ENCODE measurements at places on chromosomes 4 and X.

- no peak for DNase-seq
Measured at GRCh38 chr4:109648266-109648996, 54.8 kb downstream of the CASP6 start.

DNA sequence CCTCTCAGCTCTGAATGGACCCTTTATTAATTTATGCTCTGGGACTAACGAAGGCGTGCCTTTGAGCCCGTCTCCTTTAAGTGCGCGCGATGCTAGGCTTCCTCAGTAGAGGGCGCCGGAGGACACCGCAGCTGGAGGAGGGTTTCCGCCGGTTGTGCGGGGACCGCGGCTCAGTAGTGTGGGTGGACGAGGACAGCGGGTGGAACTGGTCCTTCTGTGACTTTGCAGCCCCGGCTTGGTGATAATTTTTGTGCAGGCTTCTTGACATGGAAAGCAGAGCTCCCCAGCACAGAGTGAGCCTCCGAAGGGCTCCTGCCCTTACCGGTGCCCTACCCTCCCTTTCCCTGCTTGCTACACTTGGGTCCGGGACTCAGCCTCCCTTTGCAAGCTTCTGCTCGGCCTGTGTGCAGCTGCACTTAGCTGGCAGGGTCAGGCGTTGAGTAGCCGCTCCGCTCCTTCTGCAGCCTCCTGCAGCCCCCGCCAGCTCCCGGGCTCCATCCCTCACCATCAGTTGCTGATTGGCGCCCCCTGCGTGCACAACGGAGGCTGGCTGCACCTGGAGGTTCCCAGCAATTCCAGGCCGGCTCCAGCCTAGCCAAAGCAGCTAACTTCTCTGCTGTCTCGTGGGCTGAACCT is 26.8 kb upstream of the BOD1L1 start:
- peak; percentile 89 for DNase-seq

DNA sequence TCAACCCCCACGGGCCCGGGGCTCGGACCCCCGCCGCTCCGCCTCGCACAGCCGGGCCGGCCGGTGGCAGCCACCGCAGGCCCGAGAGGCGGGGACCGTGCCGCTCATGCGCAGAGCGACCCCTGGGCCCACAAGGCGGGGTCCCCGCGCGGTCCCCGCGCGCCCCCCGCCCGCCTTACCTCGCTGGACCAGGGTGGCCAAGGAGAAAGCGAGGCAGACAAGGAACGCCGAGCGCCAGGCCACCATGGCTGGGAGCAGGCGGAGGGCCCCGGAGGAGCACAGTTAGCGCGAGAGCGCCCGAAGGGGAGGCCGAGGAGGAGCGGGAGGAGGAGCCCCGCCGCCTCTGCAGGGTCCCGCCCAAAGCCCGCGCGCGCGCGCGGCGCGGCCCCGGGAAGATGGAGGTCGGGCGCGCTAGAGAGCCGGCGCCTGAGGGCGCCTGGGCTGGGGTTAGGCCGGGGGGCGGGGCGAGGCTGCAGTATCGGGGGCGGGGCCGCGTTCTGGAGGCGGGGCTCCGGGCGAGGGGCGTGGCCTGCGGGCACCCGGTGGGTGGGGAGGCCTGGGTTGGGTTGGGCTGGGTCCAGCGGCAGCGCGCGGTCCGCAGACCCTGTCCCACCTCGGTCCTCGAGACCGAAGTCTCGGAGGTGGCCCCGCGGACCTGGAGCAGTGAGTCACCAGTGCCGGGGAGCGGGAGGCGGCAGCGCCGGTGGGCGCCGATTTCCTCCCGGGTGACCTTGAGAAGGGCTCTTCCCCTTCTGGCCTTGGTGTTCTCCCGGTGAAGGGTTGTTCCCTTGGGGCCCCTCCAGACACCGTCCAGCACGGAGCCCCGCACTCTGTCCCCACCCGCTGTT is at the start of gene CD99L2:
CD99L2 (minus strand) TSS at position 326 of the 848 bp plus-strand sequence; CDS start at position 246, 80 bp downstream.
- DNase-seq = peak; percentile 89

GRCh38 chr4:41656572-41657520 is 91.7 kb downstream of the PHOX2B start:
- DNase-seq = no peak

- no peak for DNase-seq
Measured at GRCh38 chr4:180099957-180100356, 2143.2 kb upstream of the TENM3 start.

DNA sequence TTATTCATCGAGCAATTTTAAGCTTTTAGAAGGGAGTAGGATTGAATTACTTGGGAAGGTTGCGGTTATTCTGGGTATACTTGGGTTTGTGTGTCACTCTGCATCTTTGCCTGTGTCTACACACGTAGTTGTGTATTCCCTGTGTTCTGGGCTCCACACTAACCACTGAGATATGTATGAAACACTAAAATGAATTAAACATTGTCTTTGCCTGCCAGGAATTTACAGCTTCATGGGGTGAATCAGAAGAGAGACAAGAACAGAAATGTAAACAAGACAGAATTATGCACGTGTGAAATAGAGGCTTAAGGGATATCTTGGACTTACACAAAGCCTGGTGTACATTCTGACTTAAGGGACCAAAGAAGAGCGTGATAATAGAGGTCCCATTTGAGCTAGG is 228.5 kb downstream of the AFF2 start:
- DNase-seq = no peak

- no peak for DNase-seq
Measured at GRCh38 chr4:26342328-26343037, 21.7 kb downstream of the RBPJ start.

DNA sequence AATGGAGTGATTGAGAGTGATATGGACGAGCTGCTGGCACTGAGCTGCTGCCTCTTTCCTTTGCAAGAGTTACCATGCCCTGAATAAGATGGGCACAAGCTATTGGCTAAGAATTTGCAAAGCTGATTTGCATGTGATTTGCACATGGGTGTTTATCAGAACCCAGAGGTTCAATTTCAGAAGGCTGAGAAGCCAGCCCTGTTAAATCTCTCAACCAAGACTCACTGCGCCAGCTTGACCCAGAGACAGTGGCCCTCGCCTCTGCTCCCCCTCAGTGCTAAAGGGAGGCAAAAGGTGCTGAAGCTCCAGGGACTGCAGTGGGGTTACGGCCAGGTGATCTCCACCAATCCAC is 701 bp downstream of the ARHGAP4 start:
- no peak for DNase-seq

DNA sequence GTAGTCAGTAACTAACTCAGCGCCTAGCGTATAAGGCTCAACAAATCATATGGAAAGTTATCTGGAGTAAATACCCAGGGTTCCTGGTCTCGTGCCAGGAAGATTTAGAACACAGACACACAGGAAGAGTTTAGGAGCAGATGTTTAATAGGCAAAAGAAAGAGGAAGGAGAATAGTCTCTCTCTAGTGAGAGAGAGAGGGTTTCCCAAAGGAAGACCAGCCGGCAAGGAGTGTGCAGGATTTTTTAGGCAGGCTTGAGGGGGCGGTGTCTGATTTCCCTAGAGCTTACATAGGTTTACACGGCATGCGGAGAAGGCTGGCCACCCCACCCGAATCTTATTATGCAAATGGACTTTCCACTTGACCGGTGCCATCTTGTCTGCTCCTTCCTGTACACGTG is 284.0 kb upstream of the FRG1 start:
- no peak for DNase-seq

DNA sequence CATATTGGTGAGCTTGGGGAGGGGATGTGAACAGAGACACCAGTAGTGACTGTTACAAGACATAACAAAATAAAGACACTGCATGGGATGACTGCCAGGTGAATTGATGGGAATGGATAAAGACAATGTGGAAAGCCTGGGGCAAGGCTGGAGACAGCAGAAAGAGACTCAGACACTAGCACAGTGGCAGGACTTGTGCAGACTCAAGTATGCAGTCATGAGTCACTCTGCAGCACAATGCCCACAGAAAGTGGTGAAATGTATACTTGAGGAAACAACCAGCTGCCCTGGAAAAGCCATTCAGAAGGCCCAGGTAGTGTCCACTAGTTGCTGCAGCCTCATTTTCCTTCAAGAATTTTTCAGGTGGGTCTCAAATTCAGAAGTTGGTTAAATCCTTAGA is 452.3 kb downstream of the MID1IP1 start:
- no peak for DNase-seq

DNA sequence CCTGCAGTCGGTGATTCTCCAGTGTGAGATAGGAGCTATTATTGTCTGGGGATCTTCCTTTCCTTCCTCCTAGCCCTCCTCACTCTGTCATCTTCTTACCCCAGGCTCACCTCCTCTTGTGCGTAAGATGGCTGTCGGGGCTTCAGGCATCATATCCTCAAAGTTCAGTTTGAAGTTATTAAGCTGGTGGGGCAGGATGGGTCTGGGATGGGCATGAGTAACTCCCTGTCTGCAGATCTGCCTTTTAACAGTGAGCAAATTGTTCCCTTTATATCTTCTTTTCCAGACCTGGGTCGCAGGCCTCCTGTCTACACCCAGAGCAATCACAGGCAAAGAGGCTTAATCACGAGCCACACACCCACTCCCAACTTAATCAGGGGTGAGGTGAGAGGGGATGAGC is 900 bp upstream of the MTMR1 start:
- DNase-seq = peak; percentile 37

- no peak for DNase-seq
Measured at GRCh38 chr4:24076811-24077210, 187.0 kb upstream of the PPARGC1A start.

DNA sequence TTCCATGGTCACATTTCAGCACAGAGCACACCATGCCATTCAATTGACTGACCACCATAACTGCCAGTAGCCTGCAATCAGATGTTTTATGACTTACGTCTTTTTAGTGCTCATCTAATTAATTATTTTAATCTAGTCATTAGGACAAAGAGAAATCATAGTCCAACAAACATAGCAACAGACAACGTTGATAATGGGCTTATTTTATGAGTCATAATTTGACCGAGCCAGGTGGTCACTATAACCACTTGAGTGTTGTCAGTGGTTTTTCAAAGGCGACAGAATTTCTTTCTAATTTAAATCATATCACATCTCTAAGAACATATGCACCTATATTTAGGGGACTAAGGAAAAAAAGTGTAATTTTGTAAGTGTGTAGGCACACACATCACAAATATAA is 1.9 kb downstream of the SEC24D start:
- no peak for DNase-seq

DNA sequence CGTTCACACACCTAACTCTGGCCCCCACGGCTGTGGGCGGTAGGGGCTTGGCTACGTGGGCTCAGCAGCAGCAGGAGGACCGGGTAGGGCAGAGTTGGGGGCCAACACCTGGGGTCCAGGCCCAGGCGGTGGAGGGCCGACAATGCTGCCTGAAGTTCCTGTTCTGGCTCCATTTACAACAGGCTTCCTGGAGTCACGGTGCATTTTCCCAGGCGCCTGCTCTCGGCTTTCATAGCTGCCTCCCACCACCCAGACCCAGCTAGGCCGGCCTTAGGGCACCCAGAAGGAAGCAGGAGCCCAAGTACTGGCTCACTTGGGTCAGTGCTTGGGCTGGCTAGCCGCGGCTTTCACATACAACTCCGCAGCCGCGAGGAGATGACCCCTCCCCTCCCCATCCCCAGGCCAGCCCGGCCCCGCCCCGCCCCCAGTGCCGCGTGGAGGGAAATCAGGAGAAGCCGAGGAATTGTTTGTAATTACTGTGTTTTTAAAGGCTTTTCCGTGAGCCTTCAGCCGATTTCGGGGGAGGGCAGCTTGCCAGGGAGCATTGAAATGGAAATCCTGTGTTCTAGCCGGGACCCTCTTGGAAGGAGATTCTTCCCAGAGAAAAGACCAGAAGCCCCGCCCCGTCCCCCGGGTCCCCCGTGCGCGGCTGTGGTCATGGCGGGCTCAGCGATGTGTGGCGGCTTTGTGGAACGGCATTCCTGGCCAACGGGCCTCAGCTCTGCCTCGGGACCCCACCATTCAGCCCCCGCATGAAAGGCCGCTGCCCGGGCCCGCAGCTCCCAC is 28.5 kb downstream of the PJA1 start:
- DNase-seq = no peak

DNA sequence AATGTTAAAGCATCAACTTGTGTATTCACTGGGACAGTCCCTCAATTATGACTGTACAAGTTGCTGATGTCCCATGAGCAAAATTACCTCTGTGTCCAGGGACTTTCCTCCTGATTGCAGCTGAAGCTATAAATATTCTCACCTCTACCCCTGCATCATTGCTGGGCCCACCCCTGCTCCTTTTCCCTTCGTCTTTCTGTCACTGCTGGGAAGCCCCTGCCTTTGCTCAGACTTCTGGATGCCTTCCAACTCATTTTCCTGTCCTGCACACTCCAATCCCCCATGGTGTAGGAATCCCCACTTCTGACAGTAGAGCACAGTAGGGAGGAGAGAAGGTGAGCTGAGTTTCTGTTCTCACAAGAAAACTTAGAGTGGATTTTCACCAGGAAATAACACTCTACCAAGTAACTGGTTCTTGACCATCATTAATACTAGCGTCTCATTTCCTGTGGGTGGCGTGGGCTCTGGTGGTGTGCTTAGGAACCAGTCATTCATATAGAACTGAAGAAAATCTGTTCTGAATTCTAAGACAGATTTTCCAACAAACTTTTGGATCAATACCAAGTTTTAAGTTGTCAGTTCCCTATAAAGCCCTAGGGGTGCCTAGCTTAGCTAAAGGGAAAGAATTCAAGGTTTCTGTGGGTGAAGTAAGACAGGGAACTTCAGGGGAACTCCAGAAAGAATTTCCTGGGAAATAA is 136.2 kb upstream of the MED14 start:
- peak; percentile 18 for DNase-seq

GRCh38 chrX:22392133-22392948 is 119.6 kb downstream of the CBLL2 start:
- DNase-seq = no peak

GRCh38 chrX:34826964-34827363 is 115.6 kb upstream of the FAM47B start:
- no peak for DNase-seq

DNA sequence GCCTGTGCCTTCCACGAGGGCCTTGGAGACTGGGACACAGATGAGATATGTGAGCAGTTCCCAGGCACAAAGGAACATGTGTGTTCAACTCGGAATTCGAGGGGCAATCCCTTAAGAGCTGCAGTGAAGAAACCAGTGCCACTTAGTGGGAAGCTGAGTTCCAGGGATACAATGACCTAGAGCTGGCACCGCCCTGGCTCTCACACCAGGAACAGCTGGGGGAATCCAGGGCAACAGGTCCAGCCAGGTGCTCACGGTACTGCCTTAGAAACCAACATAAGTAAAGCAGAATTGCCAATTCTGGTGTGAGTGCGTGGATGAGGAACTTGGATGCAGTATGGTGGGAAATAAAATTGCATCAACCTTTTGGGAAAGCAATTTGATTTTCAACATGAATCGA is 122.9 kb downstream of the AFAP1 start:
- no peak for DNase-seq

DNA sequence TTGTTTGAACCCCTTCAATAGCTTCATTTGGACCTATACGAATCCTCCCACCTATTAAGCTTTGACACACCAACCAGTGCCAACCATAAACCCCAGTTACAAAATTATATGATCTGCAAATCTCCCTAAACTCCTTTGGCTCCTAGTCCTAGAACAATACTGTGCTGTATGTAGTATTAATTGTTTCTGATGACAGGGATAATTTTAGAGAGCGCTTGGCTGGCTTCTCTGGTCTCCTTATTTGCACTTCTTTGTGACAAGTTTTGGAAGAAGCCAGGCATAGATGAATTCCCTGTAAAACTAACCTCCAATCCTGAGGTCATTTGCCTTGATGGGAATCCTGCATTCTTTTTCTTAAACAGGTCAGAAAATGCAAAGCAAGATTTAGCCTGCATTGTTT is 433.0 kb downstream of the PPARGC1A start:
- DNase-seq = no peak

- no peak for DNase-seq
Measured at GRCh38 chr4:105102016-105102415, 44.7 kb upstream of the TET2 start.

GRCh38 chr4:137393044-137393443 is 139.2 kb downstream of the PCDH18 start:
- DNase-seq = no peak

- no peak for DNase-seq
Measured at GRCh38 chr4:16765546-16765945, 132.9 kb downstream of the LDB2 start.

Data from activated T-cell treated with anti-CD3 and anti-CD28 coated beads, Interleukin-2, amount 50 U/mL, for 48 hours (primary cell).